ENCODE measurements at places on chromosomes 1 and 21.

- H3K4me1 ChIP-seq: no peaks in the 10 kb centered on the region
- DNase-seq: no peak
- no peaks in the 10 kb centered on the region for H3K27me3 ChIP-seq
Observed at GRCh38 chr1:158028969-158029368, 35.5 kb downstream of the KIRREL1 start.

DNA sequence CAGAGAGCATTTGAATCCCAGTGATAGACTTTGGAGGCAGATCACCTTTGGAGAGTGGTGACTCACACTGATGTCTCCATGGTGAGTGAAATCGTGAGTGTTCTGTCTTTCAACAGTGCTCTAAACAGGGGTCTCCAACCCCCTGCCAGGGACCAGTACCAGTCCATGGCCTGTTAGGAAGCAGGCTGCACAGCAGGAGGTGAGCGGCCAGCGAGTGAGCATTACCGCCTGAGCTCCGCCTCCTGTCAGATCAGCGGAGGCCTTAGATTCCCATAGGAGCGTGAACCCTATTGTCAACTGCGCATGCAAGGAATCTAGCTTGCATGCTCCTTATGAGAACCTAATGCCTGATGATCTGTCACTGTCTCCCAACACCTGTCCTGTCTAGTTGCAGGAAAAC lies 61.8 kb upstream of the B3GALNT2 start:
- H3K36me3 ChIP-seq: no peaks in the 10 kb centered on the region
- DNase-seq: no peak
- H3K4me1 ChIP-seq: peaks cover 5% of the 10 kb centered on the region
- H3K27me3 ChIP-seq: no peaks in the 10 kb centered on the region
- no peak overlapping the region for H3K4me3 ChIP-seq
- no peak overlapping the region for H3K27ac ChIP-seq

DNA sequence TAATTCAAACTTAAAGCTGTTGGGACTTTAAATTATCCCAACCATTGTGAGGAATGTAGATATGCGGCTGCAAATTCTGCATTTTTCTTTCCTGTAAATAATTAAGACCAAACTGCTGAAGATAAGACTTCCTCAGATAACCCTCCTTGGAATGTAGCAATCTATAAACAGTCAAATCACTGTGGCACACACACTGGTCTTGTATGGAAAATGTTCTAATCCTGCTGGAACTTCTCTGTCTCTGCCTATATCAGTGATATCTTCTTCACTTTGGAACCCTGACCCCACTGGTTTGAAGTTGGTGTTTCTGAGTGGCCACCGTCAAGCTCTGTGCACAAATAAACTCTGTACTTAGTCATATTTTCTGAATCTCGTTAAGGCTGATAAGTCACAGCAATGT lies 32.9 kb downstream of the HSF2BP start:
- H3K36me3 ChIP-seq: no peaks in the 10 kb centered on the region
- H3K4me3 ChIP-seq: no peak overlapping the region
- H3K27ac ChIP-seq: no peak overlapping the region
- no peaks in the 10 kb centered on the region for H3K27me3 ChIP-seq

GRCh38 chr1:109535971-109536491 lies 3.6 kb upstream of the GPR61 start:
- no peaks in the 10 kb centered on the region for H3K27me3 ChIP-seq
- H3K27ac ChIP-seq: no peak overlapping the region
- peaks cover 19% of the 10 kb centered on the region for H3K4me1 ChIP-seq
- H3K4me3 ChIP-seq: no peak overlapping the region
- H3K36me3 ChIP-seq: no peaks in the 10 kb centered on the region

GRCh38 chr21:42645211-42646075 lies 8.0 kb upstream of the PDE9A start:
- H3K27me3 ChIP-seq: no peaks in the 10 kb centered on the region
- no peaks in the 10 kb centered on the region for H3K4me1 ChIP-seq
- H3K4me3 ChIP-seq: no peak overlapping the region
- no peak overlapping the region for H3K27ac ChIP-seq
- no peak for DNase-seq

GRCh38 chr1:1187938-1188337 lies 14.3 kb downstream of the TTLL10 start:
- H3K4me1 ChIP-seq: no peaks in the 10 kb centered on the region
- DNase-seq: no peak
- H3K36me3 ChIP-seq: no peaks in the 10 kb centered on the region
- H3K4me3 ChIP-seq: no peak overlapping the region

DNA sequence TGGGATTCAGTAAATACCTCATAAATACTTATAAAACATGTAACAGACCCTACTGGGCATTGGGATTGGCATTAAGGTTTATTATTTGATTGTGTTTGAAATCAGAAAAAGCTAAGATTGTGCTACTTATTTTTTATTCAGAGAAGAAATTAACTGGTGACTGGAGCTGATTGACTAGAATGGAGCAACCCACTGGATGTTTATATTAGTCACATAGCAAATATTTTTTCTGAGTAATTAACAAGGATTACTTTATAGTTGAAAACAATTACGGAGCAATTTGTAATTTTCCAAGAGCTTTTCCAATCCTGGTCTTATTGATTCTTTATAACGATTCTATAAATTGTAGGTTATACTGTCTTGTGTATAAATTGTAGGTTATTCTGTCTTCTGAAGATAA lies 208.7 kb downstream of the HLX start:
- H3K27ac ChIP-seq: no peak overlapping the region
- H3K36me3 ChIP-seq: no peaks in the 10 kb centered on the region
- DNase-seq: no peak
- no peaks in the 10 kb centered on the region for H3K4me1 ChIP-seq
- H3K27me3 ChIP-seq: no peaks in the 10 kb centered on the region

DNA sequence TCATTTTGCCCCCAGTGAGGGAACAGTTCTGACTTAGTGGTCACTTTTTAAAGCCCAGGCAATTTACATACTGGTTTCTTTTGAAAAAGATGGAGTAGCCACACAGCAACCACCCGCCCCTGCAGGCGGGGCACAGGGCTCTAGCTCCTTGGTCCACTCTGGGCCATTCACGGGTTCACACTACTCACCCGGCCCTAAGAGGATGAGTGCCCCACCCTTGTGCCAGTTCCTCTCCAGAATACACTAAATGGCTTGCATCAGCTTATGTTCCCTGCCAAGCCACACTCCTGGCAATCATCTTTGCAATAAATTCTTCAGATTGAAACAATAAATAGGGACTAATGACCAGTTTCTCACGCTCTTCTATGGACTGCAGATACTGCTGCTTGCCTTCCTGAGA lies 15.7 kb upstream of the ATP13A2 start:
- no peaks in the 10 kb centered on the region for H3K4me1 ChIP-seq
- no peak for DNase-seq
- peaks cover 57% of the 10 kb centered on the region for H3K36me3 ChIP-seq

GRCh38 chr1:64487061-64487460 lies 17.1 kb downstream of the CACHD1 start:
- no peaks in the 10 kb centered on the region for H3K36me3 ChIP-seq
- DNase-seq: no peak
- no peaks in the 10 kb centered on the region for H3K4me1 ChIP-seq
- H3K27me3 ChIP-seq: no peaks in the 10 kb centered on the region

DNA sequence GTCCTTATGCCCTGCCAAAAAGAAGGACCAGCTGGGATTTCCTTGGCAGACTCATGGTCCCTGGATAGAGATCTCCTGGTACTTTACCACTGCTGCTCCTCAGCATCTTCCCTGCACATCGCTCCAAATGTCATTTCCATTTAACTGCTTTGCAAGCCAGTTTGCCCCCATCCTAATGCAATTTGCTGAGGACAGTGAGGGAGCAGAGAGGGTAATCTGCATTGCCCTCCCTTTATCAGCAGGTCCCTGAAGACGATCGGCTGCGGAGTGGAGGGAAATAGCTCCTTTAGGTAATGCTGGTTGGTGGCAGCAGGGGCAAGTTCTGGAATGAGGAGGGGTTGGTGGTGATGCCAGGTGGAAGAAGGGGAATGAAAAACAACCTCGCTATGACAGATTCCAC lies 2.7 kb downstream of the PLXNA2 start:
- H3K27me3 ChIP-seq: peaks cover 21% of the 10 kb centered on the region
- H3K4me3 ChIP-seq: no peak overlapping the region
- no peaks in the 10 kb centered on the region for H3K36me3 ChIP-seq
- peaks cover 12% of the 10 kb centered on the region for H3K4me1 ChIP-seq
- no peak for DNase-seq

DNA sequence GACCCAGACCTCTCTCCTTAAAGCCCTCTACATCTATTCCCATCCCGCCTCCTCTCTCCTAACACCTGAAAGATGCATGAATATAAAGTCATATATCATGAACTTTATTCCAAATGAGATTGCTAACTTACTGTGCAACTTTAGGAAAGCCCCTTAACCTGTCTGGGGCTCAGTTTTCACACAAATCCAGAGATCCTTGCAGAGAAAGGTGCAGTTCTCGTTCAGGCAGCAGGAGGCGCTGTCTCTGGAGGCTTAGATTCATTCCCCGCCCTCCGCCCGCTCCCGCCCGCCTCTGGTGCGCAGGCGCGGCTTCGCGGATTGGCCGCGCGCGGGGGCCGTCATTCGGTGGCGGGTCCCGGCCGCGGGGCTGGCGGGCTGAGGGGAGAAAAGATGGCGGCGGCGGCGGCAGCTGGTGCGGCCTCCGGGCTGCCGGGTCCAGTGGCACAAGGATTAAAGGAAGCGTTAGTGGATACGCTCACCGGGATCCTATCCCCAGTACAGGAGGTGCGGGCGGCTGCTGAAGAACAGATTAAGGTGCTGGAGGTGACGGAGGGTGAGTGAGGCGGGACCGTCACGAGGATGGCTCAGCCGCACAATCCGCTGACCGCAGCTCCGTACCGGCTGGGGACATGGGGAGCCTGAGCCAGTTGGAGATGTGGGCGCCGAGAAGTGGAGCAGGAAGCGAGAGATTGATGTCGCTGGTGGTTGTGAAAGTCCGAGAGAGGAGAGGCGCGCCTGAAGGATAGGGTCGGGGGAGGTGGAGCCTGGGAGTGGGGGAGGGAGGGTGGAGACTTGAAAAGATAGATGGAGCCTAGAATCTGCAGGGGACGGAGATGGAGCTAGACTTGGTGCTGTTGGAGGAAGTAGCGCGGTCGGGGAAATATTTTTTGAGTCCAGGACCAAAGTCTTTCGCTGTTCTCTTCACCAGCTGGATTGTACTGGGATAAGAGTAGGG lies at the start of gene IPO9:
Gene IPO9, plus strand, starts transcription at position 338 of the 955 bp plus-strand sequence. Its CDS starts 53 bp downstream, at position 391.
- no peaks in the 10 kb centered on the region for H3K27me3 ChIP-seq
- H3K4me1 ChIP-seq: peaks cover 28% of the 10 kb centered on the region
- peak within 1 kb of the TSS; percentile 95 for H3K4me3 ChIP-seq
- DNase-seq: peak; percentile 95
- no peaks in the 10 kb centered on the region for H3K36me3 ChIP-seq
- H3K27ac ChIP-seq: peak within 1 kb of the TSS; percentile 91

DNA sequence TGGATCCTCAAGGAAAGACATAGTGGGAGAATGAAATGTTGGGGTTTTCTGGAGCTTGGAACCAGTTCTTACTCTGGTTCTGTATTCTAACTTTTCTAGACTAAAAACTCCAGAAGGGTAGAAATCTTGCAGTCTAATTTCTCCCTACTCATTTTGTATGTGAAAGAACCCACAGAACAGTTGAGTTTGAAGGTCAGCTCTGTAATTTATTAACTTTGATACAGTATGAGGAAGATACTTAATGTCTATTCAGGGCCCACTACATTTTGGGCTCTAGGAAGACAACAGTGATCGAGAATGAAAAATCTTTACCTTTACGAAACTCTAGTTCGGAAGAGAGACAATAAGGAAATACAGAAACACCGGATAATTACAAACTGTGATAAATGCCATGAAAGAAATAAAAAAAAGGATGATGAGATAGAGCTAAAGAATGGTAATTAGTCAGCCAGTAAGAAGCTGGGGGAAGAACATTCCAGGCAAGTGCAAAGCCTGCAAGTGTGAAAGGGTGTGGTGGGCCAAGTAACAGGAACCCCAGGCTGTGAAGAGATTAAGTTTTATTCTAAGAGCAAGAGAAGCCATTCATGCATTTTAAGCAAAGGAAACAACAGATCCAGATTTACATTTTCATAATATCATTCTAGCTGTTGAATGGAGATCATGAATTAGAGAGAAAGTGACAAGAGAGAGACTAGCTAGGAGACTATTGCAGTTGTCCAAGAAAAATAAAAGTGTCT lies 159.9 kb upstream of the HMCN1 start:
- H3K4me3 ChIP-seq: no peak overlapping the region
- no peak for DNase-seq
- H3K4me1 ChIP-seq: peaks cover 7% of the 10 kb centered on the region
- no peaks in the 10 kb centered on the region for H3K36me3 ChIP-seq
- H3K27me3 ChIP-seq: no peaks in the 10 kb centered on the region
- no peak overlapping the region for H3K27ac ChIP-seq

DNA sequence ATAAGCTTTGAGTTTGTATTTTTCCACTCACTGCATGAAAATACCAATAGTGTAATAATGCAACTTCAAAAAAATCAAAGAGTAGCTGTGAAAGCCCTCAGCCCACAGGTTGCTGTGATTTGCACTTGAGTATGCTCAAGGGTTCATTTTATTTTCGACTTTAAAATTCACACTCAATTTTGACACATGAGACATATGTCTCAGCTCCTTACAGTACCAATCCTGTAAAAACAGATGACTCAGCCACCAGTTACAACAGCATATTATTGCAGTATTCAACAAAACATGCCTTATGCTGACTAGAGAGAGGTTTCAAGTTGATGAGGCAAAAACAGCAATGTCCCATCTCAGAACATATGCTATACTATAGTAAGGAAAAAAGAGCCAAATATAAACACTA lies 66.1 kb downstream of the CYYR1 start:
- no peaks in the 10 kb centered on the region for H3K4me1 ChIP-seq
- DNase-seq: no peak

GRCh38 chr1:178986204-178986603 lies 39.5 kb upstream of the FAM20B start:
- no peak overlapping the region for H3K27ac ChIP-seq
- H3K36me3 ChIP-seq: no peaks in the 10 kb centered on the region
- H3K27me3 ChIP-seq: no peaks in the 10 kb centered on the region
- H3K4me3 ChIP-seq: no peak overlapping the region
- no peak for DNase-seq

DNA sequence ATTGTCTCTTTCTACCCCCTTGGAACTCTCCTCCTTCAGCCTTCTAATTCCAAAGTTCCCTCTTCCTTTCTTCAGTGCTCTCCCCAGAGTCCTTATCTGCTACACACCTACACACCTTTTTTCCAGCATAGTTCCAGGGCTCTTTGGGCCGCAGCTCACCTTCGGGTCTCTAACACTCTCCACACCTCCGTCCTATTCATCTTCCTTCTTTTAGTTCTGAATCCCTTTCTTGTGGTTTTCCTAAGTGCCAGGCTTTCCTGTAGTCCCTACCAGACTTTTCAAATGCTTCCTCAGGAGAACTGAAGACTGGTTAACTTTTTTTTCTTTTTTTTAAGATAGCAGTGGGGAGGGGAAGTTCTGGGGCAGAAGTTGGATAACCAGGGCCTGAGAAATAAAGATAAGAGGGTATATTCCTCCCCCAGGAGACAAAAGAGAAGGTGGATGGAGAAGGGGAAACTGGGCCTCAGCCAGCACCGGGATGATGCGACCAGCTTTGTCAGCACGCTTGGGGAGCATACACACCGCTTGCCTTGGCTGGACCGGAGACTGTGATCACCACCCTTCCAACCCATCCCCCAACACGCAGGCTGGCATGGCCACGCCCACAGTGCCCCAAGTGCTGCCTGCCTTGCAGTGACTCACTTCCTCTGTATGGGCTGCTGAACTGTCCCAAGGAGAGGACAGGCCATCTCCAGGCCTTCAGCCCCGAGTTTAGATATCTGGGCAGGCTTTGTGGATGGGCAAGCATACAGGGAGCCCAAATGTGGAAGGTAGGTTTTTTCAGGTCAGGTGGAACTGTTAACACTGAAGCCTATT lies 2.5 kb upstream of the CERS2 start:
- no peaks in the 10 kb centered on the region for H3K36me3 ChIP-seq
- peak overlapping the region; percentile 23 for H3K4me3 ChIP-seq
- peak overlapping the region; percentile 72 for H3K27ac ChIP-seq
- DNase-seq: peak; percentile 52
- no peaks in the 10 kb centered on the region for H3K27me3 ChIP-seq
